ENCODE measurements at places on chromosomes 2 and 18.

GRCh38 chr18:76098674-76099411, 396.2 kb downstream of the ZNF516 start:
- DNase-seq: no peak

- no peak for DNase-seq
These were observed 37.0 kb upstream of the GRHL1 start for GRCh38 chr2:9914384-9915065.

- DNase-seq: no peak
These were observed 155.2 kb downstream of the TMEM18 start for GRCh38 chr2:521853-522530.

DNA sequence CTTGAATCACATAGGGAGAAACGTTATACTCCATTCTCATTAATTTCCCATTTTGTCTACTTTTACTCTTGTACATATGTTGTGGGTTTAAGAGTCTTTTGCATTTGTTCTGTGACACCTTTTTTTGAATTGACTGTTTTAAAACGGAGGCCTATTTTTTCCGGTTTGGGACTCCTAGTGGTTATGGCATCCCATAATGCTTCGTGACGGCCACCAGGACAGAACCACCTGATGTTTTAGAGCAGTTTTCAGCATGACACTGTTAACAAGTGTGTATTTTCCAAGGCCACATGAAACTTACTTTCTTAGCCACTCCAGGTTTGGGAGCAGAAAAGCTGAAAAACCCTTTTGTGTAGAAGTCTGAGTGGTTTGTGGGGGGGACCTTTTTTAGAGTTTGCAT, 8.4 kb downstream of the SOX11 start:
- no peak for DNase-seq

GRCh38 chr2:24659862-24660261, 133.3 kb downstream of the PTRHD1 start:
- no peak for DNase-seq

- DNase-seq: no peak
These were observed 664.8 kb downstream of the DCC start for GRCh38 chr18:53004798-53005197.

- DNase-seq: no peak
These were observed 1263.4 kb downstream of the DSC3 start for GRCh38 chr18:29779096-29779495.

GRCh38 chr2:105969552-105969951, 224.5 kb downstream of the UXS1 start:
- DNase-seq: no peak

DNA sequence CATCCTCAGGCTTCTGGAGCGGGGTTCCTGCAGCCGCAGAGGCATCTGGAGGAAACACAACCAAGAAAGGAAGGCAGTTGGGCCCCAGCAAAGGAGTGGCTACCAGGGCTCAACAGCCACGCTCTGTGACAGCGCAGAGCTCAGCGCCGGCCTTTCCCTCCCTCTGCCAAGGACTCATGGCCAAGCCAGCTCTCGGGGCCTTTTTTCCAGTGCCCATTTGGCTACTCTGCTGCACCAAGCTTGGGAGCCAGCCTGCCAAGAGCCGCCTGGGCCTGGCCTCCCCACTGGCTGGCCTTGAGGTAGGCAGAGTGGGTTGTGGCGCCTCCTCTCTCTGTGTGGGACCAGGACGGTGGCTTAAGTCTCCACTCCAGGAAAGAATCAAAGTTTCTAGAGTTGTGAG, 7.2 kb upstream of the CCDC74A start:
- DNase-seq: no peak

- DNase-seq: no peak
These were observed 34.8 kb downstream of the ASB1 start for GRCh38 chr2:238461491-238461890.

GRCh38 chr2:112798979-112799975, 15.0 kb upstream of the IL1A start:
- DNase-seq: no peak

DNA sequence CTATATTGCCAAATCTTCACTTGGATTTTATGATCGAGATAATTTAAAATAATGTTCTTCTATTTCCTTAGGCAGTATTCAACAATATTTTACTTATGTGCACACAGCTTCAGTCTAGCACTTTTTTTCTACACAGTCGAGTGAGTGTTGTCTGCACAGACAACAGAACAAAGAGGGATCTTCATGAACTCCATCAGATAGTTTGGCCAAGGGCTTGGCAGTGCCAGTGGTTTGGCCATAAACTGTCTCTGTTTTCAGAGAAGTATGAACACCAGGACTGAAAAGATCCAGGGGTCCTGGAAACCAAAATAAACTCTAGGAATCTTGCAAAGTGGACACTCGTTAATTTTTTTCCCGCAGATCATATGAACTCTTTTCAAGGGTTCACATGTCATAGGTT, 547.3 kb downstream of the PLCL1 start:
- no peak for DNase-seq

- no peak for DNase-seq
These were observed 2.9 kb upstream of the ME2 start for GRCh38 chr18:50875966-50876536.

- no peak for DNase-seq
These were observed 21.8 kb upstream of the DNAJC27 start for GRCh38 chr2:24993406-24994145.

GRCh38 chr2:11940121-11940743, 193.8 kb downstream of the LPIN1 start:
- DNase-seq: no peak

DNA sequence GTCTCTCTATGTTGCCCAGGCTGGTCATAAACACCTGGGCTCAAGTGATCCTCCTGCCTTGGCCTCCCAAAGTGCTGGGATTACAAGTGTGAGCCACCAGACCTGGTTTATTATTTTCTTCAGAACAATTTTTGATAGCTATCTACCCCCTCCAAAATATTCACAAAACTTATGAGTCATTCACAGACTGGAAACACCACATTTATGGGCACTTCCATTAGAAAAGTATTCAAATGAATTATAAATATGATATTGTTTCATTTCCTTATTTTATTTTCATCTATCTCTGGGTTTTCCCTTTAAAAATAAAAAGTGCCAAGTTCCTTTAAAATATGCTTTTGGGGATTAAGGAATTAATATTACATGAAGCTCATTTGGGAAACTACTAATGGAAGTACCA, 58.8 kb upstream of the MSTN start:
- DNase-seq: no peak

DNA sequence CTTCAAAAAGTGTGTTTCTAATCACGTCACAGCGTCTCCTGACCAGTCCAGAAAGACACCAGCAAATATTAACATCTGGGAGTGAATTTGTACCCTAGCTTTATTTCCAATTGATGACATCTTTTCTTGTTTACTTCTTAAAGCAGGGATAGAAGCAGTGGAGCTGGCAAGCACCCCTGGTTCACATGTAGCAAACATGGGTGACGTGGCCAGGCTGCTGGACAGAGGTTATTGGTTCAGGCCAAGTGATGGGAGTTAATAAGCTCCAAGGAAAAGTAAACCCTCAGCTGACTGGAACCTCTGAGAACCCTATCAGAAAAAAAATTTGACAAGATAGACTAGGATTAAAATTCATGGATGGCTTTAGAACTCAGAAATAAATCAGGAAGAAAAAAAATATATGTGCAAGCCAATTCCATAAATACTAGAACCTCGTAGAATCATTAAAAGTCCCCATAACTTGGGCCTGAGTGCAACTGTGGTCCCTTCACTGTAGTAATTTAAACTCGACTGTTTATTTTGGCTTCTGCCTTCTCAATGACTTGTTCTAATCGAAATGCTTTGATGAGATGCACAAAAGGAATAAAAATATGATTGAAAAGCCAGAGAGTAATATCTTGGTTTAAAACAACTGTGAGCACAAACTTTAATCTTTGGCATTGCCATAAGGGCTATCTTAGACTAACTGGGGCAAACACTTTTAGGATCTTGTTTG, 121.5 kb upstream of the CTAGE1 start:
- DNase-seq: no peak

DNA sequence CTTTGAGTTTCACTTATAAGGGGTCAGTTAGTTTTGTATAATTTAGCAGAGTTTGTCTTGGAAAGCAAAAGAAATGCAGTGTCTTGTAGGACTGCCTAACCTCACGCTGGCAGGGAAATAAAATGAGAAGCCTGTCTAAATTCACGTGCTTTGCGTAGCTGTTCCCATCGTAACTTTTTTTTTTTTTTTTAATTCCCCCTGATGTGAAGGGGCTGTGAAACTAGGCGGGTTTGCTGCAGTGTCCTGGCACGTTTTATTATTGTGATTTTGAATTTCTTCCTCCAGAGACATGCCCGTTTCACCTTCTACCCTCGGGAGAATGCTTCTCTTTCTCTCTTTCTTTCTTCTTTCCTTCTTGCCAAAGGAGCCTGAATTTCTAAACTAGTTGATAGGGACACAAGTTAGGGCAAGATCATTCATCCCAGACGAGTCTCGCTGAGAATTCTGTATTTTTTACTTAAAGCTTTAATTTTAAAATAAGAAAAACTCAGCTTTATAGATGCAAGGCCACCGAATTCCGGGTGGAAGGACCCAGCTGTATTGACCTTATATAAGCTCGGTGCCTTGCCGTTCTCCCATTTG, 2.3 kb downstream of the MEIS1 start:
- no peak for DNase-seq

GRCh38 chr18:8162802-8163201, 446.4 kb upstream of the RAB12 start:
- no peak for DNase-seq

DNA sequence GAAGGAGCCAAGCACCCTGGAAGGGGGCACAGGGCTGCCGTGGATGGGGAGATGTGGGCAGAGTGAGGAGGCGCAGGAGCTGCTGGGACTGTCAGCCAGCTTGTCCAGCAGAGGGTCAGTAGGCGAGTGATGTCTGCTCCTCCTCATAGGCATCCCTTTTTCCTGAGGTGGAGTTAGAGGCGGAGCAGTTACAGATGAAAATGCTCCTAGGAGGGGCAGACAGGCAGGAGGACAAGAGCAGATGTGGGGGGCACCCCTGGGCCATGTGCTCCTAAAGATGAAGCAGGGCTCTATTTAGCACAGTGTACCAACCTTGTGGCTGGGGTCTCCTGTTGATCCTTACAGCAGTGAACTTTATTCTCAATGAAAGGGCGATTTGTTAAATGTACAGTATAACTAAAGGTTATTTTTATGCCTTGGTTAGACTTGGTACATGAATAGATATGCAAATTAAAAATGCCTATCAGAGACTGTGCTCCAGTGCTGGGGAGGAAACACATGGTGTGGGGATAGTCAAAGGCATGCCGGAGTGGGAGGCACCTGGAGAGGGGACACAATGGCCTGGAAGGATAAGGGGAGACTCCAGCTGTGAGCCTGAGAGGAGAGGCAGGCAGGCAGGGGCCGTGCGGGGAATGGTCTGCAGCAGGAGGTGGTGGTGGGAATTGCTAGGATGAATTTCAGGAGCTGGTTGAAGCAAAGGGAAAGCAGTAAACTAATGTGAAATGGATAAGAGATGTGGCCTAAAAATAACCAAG, 175.3 kb downstream of the CLIP4 start:
- DNase-seq: no peak

DNA sequence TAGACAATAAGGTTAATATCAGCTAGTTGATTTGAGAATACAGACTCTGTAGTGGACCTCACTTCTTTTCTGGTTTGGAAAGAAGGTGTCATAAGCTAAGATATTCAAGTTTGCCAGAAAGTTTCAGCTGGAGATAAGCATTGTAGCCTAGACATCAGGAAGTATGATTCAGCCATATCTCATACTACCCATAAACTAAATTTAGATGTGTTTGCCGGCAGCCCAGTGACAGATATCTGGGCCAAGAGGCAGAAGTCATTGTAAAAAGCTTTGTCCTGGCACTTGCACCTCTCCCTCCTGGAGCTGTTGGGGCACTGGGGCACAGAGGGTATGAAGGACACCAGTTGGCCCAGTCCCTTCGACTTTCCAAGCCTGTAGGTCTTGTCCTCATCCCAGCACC, 128.0 kb downstream of the EPHA4 start:
- no peak for DNase-seq

DNA sequence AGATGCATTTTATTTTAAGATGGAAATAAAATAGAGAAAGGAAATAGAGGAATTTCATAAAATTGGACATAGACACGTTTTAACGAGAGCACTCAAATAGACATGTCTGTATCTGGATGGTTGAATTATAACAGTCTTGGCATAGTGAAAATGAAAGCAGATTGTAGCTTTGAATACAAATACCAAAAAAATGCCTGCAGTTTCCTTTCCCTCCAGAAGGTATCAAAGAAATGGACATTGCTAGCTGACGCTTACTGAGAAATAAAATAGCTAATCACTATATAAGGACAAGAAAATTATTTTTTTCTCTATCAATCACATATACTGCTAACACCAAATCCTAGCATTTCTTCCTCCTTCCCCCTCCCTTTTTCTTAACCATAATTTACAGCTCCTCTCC, 11.4 kb upstream of the MAPRE2 start:
- DNase-seq: no peak

GRCh38 chr2:58856100-58856499, 615.0 kb upstream of the FANCL start:
- no peak for DNase-seq

DNA sequence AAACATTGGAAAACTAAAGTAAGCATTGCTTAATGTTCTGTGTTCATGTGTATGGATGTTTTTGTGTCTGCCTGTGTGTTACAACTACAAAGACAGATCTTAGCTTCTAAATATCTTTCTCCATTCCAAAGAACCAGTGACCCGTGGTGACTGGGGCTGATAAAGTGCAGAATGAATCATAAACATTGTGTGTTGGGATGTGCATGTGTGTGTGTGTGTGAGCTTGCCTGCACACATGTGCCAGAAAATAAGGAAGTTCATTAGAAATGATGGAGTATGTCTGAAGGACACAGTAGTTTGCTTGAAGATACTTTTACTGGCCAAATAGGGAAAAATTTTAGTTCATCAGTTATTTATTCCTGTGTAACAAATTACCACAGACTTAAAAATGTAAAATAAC, 756.6 kb upstream of the CELF4 start:
- DNase-seq: no peak

- DNase-seq: no peak
These were observed 139.7 kb downstream of the INO80D start for GRCh38 chr2:205946226-205946625.

DNA sequence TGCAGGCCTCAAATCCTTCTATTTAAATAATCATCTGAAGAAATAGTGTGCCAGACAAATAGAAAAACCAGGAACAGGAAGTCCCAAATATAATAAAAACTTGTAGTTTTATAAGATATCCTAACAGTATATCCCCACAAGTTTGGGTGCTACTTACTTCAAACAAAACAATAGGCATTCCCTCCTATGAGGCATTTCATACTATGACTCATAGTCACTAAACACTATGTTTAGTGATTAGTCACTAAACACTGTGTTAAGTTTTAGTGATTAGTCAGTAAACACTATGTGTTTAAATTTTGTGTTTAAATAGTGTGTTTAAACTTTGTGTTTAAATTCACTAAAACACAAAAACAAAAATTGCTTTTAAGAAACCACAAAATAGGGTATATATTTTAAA, 407.0 kb upstream of the CDH19 start:
- no peak for DNase-seq
